ENCODE measurements at places on chromosomes 5 and 9.

DNA sequence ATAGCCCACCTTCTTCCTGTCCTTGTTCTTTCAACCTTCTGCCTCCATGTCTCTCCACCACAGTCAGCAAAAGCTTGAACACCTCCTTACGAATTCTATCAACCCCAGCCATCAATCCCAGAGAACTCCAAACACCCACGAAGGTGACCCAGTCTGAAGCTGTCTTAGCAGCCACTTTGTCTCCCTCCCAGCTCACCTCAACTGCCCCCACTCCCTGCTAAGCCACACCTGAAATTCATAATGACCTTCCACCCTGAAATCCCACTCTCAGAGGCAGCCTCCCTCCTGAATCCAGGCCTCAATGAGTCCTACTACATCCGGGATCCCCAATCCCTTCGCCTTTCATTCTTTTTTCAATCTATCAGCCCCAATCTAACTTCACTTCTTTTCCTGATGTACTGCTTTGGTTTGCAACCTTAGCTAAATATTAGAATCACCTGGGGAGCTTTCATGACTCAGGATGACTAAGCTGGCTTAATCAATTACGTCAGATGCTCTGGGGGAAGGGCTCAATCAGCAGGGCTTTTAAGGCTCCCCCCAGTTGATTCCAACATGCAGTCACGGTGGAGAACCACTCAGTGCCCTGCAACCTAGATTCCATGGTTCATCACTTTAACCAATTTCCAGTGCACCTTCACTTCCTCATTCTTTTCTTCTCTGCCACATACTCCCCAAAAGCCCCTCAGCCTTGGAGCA lies 32.2 kb downstream of the BHMT start:
- DNase-seq: no peak

- DNase-seq: no peak
Observed at GRCh38 chr9:114798780-114799427, 6.9 kb downstream of the TNFSF15 start.

DNA sequence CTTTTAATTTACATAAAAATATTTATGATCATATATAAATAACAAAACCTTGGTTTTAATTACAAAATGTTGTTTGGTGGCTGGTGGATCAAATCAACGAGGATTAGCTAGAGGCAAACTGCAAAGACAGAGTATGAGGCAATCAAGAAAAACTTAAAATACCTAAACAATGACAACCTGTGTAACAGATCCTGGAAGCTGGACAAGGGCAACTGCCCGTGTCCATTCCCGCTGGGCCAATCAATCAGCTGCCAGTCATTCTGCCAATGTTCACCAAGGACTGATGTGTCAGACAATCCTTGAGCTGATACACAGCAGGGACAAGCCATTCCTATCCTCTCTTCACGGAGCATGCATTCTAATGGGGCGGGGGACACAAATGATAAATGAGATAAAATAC lies 3.2 kb upstream of the TENT4A start:
- no peak for DNase-seq

DNA sequence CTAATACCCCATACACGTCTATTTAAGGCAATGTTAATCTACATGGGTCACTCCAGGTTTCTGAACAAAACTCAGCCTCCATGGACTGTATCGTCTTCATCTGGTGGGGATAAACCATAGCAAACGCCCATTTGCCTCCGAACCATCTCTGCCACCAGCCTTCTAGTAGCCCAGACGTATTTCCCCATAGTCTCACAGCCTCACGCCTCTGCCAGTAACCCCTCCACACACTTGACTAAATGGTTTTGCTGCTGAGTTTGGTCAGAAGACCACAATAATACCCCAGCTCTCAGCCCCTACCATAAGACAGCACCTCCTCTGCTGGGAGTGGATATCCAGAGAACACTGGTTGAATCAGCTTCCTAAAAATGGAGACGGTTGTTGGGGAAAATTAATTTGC lies 8.7 kb downstream of the ERAP2 start:
- no peak for DNase-seq

- DNase-seq: no peak
Observed at GRCh38 chr5:17995997-17996396, 361.7 kb downstream of the TAF11L14 start.

DNA sequence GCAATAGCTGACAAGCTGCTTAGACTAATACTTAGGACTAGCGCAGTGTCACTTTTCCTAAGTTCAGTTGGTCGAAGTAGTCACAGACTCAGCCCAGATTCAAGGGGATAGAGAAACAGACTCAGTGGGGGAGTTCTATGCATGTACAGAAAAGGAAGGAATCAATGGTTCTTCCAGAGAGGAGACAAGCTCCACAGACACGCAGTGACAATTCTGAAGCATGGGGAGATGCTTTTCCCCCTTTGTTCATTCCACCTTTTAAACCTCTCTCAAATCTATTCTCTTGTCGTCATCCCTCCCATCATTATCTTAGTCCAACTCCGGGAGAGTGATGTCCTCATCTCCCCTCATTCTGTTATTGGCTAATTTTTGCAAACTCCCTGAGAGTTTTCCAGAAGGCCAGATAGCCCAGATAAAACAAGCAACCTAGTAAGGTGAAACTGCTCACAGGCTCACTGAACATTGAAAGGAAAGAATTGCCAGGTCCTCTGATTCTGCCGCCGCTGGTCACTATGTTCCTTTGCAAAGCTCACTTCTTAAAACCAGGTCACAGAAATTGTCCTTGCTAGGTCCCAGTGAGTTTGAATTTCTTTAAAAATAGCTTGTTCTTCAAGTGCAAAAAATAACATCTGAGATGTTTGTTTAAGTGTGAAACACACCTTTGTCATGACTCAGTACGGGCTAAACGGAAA lies 13.4 kb upstream of the STRBP start:
- no peak for DNase-seq

- no peak for DNase-seq
Observed at GRCh38 chr9:129550199-129550839, 70.6 kb downstream of the C9orf50 start.

DNA sequence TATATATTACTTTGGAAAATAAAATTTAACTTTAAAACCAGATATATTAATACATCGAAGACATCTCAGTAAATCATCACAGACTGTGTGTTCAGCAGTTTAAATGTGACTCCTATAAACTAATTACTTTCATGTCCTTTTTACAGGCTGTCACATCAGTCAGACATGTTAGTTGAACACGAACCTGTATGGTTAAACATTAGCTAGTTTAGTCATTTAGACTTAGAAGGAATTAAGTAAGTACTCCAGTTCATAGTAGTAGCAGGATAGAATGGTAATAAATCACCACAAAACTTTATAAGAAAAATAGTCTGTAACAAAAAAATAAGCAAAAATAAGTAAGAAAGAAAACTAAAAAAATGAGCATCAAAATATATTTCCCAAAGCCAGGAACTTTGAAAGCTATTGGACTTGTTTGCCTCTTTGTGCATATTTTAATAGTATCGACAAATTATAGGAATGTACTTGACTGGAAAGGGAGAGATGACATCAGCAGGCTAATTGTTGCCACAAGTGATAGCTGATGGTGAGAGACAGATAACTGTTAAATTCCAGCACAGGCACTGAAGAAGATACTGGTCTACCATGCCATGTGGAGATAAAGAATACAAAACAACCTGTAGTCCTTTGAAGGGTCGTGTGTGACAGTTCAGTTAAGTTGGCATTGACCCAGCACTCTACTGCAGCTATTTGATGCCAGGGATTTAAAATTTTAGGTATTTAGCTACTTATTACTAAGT lies 83.9 kb downstream of the RIC1 start:
- DNase-seq: no peak

GRCh38 chr5:136159457-136159856 lies 26.8 kb downstream of the SMAD5 start:
- DNase-seq: no peak

GRCh38 chr9:101418518-101419430 lies 16.8 kb downstream of the ALDOB start:
- DNase-seq: no peak

GRCh38 chr5:75439276-75439675 lies 72.2 kb downstream of the CERT1 start:
- no peak for DNase-seq

DNA sequence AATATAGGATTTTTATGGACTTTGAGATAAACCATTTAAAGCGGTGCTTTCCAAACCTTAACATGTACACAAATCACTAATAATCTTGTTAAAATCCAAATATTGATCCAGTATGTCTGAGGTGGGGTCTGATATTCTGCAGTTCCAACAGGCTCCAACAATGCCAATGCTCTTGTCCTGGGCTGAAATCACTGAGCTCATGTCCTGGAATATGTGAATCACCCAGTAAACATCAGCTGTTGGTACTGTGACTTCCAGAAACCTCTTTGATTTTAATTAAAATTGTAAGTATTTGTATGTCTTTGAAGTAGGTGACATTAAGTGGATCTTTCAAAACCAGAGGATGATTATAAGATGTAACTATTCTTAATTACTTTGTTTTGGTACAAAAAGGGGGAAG lies 52.8 kb upstream of the CAST start:
- no peak for DNase-seq

DNA sequence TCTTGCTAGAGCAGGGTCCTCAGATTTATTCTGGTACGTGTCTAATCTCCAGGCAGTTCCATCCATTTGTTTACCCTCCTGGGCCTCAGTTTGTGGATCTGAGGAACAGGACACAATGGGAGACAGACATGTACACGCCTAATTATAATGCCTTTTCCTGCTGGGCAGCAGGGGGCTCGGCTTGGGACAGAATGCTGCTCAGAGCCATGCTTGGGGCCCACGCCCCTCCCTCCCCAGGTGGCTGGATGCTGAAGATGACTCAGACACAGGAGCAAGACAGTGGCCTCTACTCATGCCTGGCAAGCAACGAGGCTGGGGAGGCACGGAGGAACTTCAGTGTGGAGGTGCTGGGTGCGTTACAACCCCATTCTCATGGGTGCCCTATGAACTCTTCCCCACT lies 72.7 kb upstream of the ASS1 start:
- no peak for DNase-seq

DNA sequence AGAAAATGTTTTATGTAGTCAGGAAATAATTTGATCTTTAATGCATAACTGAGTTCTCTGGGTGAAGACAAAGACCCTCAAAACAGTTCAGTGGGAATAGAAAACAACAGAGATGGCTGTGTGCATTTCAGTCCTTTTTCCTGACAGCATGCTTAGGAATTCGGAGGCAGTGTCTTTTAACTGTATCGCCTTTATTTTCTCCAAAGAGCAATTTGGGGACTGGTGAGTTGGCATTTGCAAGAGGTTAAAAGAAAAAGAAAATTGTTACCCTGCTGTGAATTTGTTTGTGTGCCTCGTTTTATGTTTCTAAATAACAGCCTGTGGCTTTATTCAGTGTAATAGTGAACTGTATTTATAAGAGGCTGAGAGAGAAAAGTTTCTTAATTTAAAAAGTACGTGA lies 227.8 kb upstream of the DMAC1 start:
- no peak for DNase-seq

DNA sequence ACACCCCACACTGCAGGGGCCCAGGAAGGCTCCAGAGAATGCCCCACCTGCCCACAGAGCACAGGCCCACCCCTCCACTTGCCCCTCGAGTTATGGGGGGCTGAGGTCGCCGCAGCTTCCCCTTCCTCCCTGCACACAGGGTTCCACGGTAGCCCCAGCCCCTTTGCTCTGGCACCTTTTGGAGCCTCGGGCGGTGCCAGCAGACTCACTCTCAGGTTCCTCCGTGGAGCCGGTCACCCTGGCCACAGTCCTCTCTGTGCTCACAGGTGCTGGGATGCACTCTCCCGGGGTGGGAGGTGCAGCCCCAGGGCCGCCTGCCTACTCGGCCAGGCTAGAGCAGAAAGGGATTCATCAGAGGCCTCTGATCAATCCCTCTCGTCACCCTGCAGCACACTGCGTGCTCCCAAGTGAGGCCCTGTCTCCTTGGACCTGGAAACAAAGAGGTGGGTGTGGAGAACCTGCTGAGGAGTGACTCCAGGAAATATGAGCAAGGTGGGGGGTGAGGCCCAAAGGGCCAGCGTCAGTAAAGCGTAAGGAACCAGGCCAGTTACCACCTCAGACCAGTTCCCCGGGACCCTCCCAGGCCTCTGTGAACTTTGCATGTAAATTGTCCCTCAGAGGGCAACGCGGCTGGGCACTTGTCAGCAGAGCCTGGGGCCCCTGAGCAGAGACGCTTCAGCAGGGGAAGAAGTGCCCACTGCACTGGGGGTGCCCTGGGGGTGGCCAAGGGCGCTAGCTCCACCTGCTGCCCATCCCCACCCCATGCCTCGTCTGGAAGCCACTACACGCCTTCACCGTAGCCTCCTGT lies 167.8 kb downstream of the OLFM1 start:
- DNase-seq: no peak

GRCh38 chr9:6121707-6122106 lies 93.9 kb upstream of the IL33 start:
- DNase-seq: no peak
